GF-D8 (cell line): ENCODE measurements at places on chromosomes 12 and 14.

DNA sequence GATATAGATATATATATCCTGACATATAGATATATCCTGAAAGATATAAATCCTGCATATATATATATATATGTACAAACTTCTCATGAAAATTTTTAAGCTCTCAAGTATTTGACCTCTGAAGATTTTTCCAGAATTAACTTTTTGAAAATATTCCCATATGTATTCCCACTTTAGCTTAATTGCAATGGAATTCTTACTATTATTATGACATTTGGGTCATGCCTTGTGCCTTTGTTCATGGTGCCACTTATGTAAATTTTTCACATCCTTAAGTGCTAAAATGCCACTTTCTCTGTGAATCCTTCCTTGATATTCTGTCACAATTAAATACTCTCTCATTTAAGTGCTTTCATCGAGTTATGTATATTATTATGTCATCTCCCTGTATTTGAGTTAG is 398.2 kb upstream of the SEL1L start:
- no peak for DNase-seq

- no peak for DNase-seq
Measured at GRCh38 chr12:87815771-87816585, 213.2 kb downstream of the C12orf50 start.

DNA sequence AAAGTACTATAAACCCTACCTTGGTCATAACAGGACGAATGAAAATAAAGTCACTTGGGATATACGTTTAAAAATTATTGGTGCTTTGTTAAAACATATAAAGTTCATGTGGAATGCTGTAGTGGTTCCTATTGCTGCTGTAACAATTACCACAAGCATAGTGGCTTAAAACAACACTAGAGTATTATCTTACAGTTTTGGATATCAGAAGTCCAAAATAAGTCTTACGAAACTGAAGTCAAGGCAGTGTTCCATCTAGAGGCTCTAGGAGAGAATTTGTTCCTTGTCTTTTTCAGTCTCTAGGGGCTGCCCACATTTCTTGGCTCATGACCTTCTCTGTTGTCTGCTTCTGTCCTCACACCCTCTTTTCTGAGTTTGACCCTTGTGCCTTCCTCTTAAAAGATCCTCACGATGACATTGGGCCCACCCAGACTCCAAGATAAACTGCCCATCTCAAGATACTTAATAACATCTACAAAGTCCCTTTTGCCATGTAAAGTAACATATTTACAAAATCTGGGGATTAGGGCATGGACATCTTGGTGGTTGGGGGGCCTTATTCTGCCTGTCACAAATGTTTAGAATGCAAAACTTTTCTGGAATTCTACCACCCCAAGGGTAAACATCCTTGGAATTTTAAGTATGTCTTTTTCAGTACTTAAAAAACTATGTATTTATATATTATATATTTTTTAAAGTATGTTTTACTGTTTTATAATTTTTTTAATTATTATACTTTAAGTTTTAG is 178.1 kb downstream of the ETNK1 start:
- DNase-seq, result no peak

GRCh38 chr12:57845478-57846284 is 848 bp downstream of the CTDSP2 start:
- DNase-seq, result no peak
